CD14-positive monocyte (primary cell): ENCODE measurements at places on chromosomes 12 and 14. TPM values are rescaled to one million over a fixed set of nuclear protein-coding genes. Genes with fewer than 3 reads are reported as not detected.
A peak's percentile ranks its signal among the peaks of the same experiment; 100 is the strongest.

DNA sequence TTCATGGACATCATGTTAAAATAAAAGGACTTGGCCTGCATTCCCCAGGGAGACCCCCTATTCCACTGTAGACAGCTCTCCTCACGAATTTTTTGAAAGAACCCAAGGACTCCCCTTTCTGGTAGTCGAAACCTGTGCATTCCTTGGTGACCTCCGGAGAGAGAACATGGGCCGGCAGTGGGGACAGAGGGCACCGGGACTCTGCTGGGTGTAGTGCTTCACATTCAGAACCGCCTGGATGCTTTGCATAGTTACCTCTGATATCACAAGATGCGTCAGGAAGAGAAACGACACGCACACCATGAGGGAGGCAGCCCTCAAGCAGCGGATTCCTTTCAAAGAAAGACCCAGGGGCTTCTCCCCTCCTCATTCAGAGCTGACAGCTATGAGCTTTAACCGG, 9.7 kb downstream of the CKAP4 start:
- H3K4me1 ChIP-seq = peaks cover 22% of the 10 kb centered on the region
- H3K27me3 ChIP-seq = no peaks in the 10 kb centered on the region
- DNase-seq = no peak
- H3K36me3 ChIP-seq = peaks cover 46% of the 10 kb centered on the region
- H3K27ac ChIP-seq = no peak overlapping the region

Gene TOMM20L
- not detected in 2 replicates for polyA plus RNA-seq

Gene PSEN1
- 130 TPM for polyA plus RNA-seq

DNA sequence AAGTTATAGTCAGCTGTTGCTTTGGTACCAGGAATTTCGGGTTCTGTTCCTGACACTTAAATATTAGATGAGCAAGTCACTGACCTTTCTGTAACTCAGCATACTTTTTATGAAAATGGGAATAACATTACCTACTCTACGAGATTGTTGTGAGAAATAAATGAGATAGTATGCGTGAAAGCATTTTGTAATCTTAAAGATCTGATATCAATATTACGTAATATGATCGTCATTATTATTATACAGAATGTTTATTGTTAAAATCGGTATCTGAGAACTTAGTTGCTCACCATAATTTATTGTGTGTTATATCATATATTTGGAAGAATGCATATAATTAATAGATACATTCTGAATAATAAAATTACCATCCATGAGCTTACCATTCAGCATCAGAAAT, 6.1 kb upstream of the NECAP1 start:
- H3K27ac ChIP-seq = no peak overlapping the region
- no peak for DNase-seq
- H3K4me1 ChIP-seq = peaks cover 45% of the 10 kb centered on the region
- no peaks in the 10 kb centered on the region for H3K27me3 ChIP-seq
- no peak overlapping the region for H3K4me3 ChIP-seq
- H3K36me3 ChIP-seq = no peaks in the 10 kb centered on the region

Gene JDP2
- polyA plus RNA-seq = 3.5 TPM

DNA sequence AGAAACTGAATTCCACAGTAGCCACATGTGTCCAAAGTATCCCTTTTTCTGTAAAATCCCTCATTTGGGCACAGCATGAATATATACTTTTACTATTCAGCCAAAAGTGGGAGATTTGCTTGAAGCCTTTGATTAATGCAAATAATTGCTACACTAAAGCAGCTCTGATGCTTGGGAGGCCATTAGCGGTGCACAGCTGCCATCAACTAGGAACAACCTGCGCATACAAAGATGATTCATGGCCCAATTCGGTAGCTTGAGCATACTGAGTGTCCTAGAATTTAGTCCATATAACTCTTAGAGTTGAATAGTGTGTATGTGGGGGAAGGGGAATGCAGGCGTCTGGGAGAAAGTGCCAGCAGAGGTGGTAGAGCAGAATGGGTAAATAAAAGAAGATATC, 277.0 kb upstream of the RMST start:
- H3K27ac ChIP-seq = no peak overlapping the region
- H3K27me3 ChIP-seq = no peaks in the 10 kb centered on the region
- H3K4me1 ChIP-seq = no peaks in the 10 kb centered on the region
- DNase-seq = no peak
- H3K4me3 ChIP-seq = no peak overlapping the region

DNA sequence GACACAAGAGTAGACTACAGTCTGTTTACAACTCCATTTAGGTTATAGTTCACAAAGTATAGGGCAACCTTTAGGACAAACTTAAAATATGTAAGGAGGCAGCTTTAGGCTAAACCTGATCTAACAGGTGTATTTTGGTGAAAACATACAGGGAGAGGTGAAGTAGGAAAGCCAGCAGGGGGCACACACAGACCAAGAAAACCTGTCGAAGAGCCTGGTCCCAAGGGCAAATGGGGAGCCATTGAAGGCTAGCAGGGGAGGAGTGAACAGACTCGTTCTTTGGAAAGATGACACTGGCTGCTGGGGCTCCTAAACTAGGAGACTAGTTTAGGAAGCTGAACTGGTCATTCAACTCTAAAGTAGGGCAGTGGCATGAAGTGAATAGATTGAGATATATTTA, 138.8 kb upstream of the WSCD2 start:
- H3K4me1 ChIP-seq = no peaks in the 10 kb centered on the region
- DNase-seq = peak; percentile 11
- H3K36me3 ChIP-seq = no peaks in the 10 kb centered on the region
